GM12878 (cell line): ENCODE measurements at places on chromosomes 2 and 18.
A peak's percentile ranks its signal among the peaks of the same experiment; 100 is the strongest.

- H3K27ac ChIP-seq, result no peak overlapping the region
- no peak overlapping the region for H3K4me3 ChIP-seq
- no peaks in the 10 kb centered on the region for H3K27me3 ChIP-seq
- DNase-seq, result no peak
- no peaks in the 10 kb centered on the region for H3K36me3 ChIP-seq
Measured at GRCh38 chr18:2087877-2088673, 483.2 kb downstream of the METTL4 start.

DNA sequence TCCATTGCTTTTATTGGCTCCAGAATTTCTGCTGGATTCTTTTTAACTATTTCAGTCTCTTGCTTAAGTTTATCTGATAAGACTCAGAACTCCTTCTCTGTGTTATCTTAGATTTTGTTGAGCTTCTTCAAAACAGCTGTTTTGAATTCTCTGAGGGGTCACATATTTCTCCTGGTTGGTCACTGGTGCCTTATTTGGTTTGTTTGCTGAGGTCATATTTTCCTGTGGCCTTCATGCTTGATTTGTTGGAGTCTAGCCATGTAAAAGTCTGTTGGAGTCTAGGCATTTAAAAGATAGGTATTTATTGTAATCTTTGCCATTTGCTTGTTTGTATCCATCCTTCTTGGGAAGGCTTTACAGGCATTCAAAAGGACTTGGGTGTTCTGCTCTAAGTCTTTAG, 398.7 kb downstream of the DSEL start:
- no peak overlapping the region for H3K4me3 ChIP-seq
- H3K36me3 ChIP-seq, result no peaks in the 10 kb centered on the region
- DNase-seq, result no peak
- H3K27ac ChIP-seq, result no peak overlapping the region

DNA sequence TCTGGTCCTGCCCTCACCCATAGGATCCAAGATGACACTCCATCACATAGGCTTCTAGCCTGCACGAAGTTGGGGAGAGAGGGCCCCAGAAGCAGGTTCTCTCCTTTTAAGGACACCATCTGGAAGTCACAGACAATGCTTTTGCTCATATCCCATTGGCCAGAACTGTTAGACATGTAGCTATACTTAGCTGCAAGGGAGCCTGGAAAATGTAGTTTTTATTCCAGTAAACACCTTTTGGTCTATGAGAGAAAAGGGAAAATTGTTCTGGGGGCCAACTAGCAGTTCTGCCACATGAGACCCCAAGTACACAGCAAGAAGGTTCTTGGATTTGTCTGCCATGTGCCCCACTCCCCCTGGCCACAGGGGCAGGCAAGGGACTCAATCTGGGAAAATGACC, 206.1 kb downstream of the ZFP36L2 start:
- H3K27ac ChIP-seq, result no peak overlapping the region
- no peaks in the 10 kb centered on the region for H3K27me3 ChIP-seq
- no peak overlapping the region for H3K4me3 ChIP-seq
- no peak for DNase-seq
- no peaks in the 10 kb centered on the region for H3K36me3 ChIP-seq
- no peaks in the 10 kb centered on the region for H3K4me1 ChIP-seq

DNA sequence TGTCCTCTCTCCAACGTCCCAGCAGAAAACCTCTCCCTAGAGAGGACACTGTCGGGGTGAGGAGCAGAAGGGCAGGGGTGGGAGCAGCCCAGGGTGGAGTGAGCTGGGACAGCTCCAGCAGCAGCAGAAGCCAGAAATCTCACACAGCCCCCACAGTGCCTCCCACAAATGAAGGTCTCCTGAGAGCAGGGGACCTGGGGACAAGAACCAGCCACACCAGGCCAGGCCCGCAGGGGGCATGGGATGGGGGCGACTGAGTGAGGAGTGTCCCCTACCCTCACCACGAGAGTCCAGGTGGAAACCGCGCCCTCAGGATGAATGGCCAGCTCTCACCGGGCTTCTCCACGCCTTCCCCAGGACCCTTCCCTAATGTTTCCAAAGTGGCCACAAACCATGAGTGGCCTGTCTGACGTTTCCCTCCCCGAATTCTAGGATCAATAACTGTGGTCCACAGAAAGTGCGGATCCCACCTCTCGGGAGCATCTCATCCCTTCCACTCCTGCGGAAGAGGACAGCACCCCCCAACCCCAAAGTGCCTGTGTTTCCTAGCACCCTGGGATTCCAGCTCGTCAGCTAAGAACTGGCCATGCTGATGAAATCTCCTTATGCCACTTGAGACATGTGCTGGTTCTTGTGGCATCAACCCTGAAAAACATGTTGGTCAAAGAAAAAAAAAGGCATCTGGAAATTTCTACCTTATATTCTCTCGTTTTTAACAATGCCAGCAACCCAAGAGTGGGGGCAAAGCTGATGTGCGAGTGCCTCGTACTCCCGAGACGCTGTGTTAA, 121.1 kb downstream of the HDAC4 start:
- H3K27me3 ChIP-seq, result no peaks in the 10 kb centered on the region
- no peaks in the 10 kb centered on the region for H3K36me3 ChIP-seq
- H3K4me1 ChIP-seq, result peaks cover 11% of the 10 kb centered on the region
- H3K27ac ChIP-seq, result no peak overlapping the region
- no peak overlapping the region for H3K4me3 ChIP-seq

GRCh38 chr2:111236025-111236424, 115.3 kb downstream of the BCL2L11 start:
- peaks cover 9% of the 10 kb centered on the region for H3K4me1 ChIP-seq
- no peak overlapping the region for H3K27ac ChIP-seq
- no peak overlapping the region for H3K4me3 ChIP-seq
- H3K36me3 ChIP-seq, result no peaks in the 10 kb centered on the region
- H3K27me3 ChIP-seq, result no peaks in the 10 kb centered on the region
- no peak for DNase-seq

GRCh38 chr2:166135849-166136258, 8.0 kb upstream of the SCN1A start:
- H3K27me3 ChIP-seq, result no peaks in the 10 kb centered on the region
- DNase-seq, result no peak
- no peak overlapping the region for H3K4me3 ChIP-seq
- H3K27ac ChIP-seq, result no peak overlapping the region

GRCh38 chr2:16296038-16296290, 355.6 kb downstream of the MYCN start:
- H3K4me3 ChIP-seq, result no peak overlapping the region
- DNase-seq, result no peak
- H3K27ac ChIP-seq, result no peak overlapping the region
- H3K4me1 ChIP-seq, result no peaks in the 10 kb centered on the region
- no peaks in the 10 kb centered on the region for H3K36me3 ChIP-seq
- H3K27me3 ChIP-seq, result no peaks in the 10 kb centered on the region

GRCh38 chr2:156322686-156323231, 9.8 kb downstream of the NR4A2 start:
- H3K27ac ChIP-seq, result no peak overlapping the region
- no peaks in the 10 kb centered on the region for H3K36me3 ChIP-seq
- peak overlapping the region; percentile 61; the same call in 1 of the 2 replicates for H3K4me3 ChIP-seq
